ENCODE measurements at places on chromosomes 3 and 15. TPM values are rescaled to one million over a fixed set of nuclear protein-coding genes. Genes with fewer than 3 reads are reported as not detected.
A peak's percentile ranks its signal among the peaks of the same experiment; 100 is the strongest.

GRCh38 chr3:50542177-50543034 lies 25.1 kb downstream of the C3orf18 start:
- DNase-seq, result peak; percentile 59
- H3K36me3 ChIP-seq, result no peaks in the 10 kb centered on the region
- H3K4me3 ChIP-seq, result no peak overlapping the region
- H3K27me3 ChIP-seq, result no peaks in the 10 kb centered on the region
- no peak overlapping the region for H3K27ac ChIP-seq

NR2E3 gene
- total RNA-seq, result not detected

RGMA gene
- not detected for total RNA-seq

CKMT1B gene
- not detected for total RNA-seq

Measured in naive thymus-derived CD4-positive, alpha-beta T cell (primary cell).